ENCODE measurements at places on chromosomes 16 and 17.

- DNase-seq: no peak
Measured at GRCh38 chr17:74213861-74214391, 555 bp downstream of the TTYH2 start.

DNA sequence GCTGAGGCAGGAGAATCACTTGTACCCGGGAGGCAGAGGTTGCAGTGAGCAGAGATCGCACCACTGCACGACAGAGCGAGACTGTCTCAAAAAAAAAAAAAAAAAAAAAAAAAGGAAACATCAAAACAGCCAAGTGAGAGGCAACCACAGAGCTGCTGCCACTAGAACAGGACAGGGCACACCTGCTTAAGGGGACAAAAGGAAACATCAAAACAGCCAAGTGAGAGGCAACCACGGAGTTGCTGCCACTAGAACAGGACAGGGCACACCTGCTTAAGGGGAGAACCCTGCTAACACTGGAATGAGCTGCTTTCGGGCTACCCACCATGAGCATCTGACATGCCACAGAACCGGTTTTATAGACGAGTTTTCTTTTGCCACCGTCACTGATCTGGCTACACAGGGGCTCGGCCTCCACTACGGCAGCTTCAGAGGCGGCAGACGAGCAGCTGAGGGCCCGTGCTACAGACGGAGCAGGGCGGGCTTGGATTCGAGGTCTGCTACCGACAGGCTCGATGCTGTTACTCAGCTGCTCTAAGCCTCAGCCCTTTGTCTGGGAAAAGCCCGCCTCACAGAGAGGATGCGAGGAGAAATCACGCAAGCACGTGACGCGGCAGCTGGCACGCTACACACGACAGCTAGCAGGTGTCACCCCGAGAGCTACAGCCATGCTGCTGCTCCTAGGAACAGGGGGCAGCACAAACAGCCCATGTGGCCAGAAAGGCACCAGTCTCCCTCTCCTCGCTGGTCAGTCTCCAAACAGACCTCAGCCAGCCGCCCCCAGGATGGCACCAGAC is 2.0 kb downstream of the P4HB start:
- DNase-seq: no peak

DNA sequence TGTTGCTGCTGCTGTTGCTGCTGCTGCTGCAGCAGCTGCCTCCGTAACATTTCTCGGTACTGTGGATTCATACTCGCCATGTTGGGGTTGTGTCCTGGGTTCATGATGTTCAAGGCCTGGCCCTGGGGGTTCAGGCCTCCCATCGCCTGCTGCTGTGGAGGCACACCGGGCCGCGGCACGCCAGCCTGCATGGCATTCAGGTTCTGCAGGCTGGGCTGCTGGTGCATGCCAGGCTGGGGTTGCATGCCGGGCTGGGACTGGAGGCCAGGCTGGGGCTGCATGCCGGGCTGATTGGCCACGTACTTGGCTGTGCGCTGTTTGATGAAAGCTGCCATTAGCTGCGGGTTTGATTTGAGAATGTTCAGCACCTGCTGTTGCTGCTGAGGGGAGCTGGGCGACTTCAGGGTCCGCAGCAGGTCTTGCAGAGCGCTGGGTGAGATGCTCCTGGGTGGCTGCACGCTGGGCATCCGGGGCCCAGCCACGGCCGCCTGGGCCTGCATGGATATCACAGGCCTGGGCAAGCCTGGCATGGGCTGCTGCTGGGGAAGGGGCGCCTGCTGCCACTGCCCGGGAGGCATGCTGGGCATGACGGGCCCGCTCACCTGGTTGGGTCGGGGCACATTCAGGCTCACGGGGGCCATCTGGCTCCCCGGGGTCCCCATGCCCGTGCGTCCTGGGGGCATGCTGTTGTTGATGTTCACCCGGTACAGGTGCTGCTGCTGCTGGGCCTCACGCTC is 11.3 kb upstream of the TRAP1 start:
- no peak for DNase-seq

DNA sequence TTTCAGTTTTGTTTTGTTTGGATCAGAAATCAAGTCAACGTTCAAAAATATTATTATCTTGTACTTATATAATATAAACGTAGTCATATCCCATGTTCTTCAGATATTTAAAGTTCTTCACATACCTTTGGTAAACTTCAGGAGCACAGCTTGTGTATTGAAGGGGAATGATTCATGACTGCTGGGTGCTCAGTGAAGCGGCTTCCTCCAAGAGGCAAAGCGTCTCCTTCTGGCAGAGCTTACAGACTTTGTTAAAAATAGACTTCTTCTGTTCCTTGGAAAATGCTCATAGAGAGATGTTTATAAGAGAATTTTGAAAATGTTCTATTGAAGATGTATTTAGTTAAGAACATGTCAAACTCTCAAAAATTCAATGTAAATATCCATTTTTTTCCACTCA is 155.6 kb upstream of the CNTNAP4 start:
- no peak for DNase-seq

DNA sequence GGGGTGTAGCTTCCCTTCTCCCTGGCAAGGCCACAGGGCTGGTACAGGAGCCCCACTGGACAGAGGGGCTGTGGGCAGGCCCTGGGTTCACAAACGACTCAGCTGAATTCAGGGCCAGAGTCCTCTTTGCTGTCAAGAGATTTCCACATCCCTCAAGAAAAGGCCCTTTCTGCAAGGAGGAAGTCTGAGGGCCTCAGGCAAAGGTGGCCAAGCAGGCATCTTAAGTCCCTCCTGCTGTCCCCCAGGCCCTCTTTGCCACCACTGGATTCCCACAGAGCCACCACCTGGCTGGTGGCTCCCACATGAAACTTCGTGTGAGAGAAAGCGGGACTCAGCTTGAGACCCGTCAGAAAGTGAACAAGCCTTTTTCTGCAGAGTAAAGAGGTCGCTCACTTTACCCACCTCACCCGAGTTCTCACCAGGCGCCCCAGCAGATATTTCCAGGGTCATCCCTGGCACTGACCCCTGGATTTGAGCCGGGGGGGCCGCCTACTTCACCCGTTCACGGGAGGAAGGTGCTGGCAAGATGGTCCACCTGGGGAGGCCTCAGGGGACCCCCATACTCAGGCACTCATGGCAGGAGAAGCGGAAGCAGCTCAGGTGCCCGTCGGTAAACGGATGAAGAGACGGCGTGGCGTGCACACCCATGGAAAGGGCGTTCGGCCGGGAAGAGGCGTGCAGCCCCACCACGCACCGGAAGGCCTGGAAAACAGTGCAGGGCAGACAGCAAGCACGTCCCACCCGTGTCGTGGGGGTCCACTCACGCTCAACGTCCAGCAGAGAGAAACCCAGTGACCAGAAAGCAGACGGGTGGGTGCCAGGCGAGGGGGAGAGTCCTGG is 3.6 kb downstream of the RNF166 start:
- DNase-seq: no peak

DNA sequence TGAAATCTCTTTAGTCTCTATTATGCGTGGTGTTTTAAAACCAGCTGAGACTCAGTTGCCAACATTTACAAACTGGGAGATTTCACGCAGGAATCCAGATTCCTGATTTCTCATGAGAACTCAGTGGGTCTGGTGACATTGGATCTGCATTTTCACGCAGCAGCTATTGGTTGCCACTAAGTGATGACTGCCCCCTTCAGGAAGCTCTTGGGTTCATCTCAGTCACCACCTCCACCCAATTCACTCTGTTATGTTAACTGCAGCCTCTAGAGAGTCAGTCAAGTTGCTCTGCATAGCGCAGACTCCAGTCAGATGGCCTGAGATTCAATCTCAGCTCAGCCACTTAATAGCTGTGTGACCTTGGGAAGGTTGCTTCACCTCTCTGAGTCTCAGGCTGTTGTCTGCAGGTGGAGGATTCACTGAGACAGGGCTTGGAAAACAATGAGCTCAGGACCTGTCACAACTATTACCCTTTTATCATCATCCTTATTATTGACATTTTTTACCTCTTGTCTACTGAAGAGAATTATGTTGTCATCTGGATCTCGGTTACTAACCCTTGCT is 6.4 kb downstream of the SHISA9 start:
- no peak for DNase-seq

DNA sequence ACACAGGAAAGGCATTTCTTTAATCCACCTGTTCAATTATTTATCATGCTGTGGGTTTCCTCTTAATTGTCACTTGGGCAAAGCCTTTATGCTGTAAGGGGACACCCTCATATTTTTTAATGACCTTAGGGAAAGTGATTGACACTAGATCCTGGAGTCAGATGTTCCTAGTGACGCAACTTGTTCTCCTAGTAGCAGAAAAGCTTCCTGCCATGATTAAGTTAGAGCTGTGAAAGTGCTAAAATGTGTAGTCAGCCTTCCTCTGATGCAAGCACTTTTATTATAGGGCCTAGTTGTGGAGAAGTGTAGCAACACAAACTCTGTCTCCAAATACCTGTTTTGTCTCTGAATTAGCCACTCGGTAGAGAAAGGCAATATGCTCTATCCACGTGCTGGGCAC is 12.3 kb downstream of the TMEM100 start:
- no peak for DNase-seq

- DNase-seq: no peak
Measured at GRCh38 chr16:266258-267164, 9.2 kb downstream of the RGS11 start.

Measured in stimulated activated CD4-positive, alpha-beta T cell treated with anti-CD3 and anti-CD28 coated beads, Interleukin-1b, Interleukin-23, amount 100 ng/mL, for 4 hours (primary cell).